ENCODE measurements at places on chromosomes 5 and 9.

DNA sequence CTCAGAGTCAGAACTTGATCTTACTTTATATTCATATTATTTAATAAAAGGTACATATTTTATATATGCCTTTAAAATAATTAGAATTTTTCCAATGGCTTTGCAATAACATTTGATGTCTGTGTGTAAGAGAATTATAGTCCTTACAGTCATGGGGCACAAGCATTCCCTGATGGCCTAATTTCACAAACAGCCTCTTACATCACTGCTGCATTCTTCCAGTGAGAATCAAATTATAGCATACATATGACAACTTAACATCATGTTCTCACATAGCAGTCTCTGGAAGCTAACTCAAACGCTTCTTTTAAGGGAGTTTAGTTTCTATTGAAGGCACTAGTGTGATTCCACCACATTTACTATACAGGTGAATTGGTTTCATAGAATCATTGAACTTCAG lies 15.3 kb upstream of the PRUNE2 start:
- DNase-seq = no peak

GRCh38 chr5:141515141-141515540 lies 26.3 kb downstream of the PCDHGC5 start:
- no peak for DNase-seq

DNA sequence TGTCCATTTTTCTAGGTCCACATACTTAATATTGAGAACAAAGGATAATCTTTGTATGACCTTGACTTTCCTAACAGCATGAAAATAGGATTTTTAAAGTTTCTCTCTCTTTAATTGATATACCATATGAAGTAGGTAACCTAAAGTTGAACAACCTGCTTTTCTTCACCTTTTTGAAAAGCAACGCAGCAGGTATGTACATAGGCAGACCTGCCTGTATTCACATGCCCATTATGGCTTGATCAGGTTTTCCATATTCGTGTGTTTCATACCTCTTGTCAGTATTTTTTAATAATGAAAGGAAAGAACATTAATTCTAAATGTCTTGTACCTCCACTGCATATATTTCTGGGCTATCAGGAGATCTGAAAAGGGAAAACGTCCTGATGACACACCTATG lies 1.5 kb upstream of the ADAMTSL1 start:
- DNase-seq = no peak

GRCh38 chr5:55624841-55625588 lies 87.1 kb downstream of the SLC38A9 start:
- no peak for DNase-seq

- peak; percentile 66 for DNase-seq
Measured at GRCh38 chr5:59174248-59174844, 591.5 kb downstream of the RAB3C start.

GRCh38 chr9:20023961-20024571 lies 235.2 kb upstream of the SLC24A2 start:
- no peak for DNase-seq

GRCh38 chr5:172005708-172006320 lies 624 bp downstream of the FBXW11 start:
- DNase-seq = no peak

GRCh38 chr9:104970271-104970987 lies 42.5 kb upstream of the ABCA1 start:
- no peak for DNase-seq

DNA sequence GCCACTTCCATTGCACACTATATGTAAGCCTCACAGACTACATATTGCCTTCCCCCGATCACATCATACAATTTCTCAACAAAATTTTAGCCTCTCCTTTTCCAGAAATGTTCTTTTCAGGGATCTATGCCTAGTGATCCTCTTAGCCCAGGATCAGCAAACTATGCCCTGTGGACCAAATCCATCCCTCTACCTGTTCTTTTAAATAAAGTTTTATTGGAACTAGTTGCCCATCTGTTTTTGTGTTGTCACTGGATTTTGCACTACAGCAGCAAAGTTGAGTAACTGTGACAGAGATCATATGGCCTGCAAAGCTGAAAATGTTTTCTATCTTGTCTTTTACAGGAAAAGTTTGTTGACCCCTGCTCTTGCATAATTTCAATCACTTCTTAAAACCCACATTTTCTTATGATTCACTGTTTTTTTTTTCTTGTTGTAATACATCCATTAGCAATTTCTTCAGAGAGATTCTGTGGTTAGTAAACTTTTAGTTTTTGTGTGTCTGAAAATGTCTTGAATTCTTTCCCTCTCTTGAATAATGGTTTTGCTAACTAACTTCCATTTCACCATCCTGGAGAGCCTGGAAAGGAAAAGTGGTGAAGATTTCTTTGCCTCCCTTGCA lies 7.1 kb downstream of the TXNDC8 start:
- no peak for DNase-seq

Data from CD4-positive, alpha-beta T cell treated with Interleukin-4 for 4 hours (primary cell).